ENCODE measurements at places on chromosomes 7 and 10. TPM values are rescaled to one million over a fixed set of nuclear protein-coding genes. Genes with fewer than 3 reads are reported as not detected.

The MYL10 gene
- polyA plus RNA-seq: not detected

The DEPP1 gene
- polyA plus RNA-seq: not detected

The STRIP2 gene
- polyA plus RNA-seq: not detected

GRCh38 chr10:13830385-13830784 is 243.6 kb downstream of the PRPF18 start:
- no peak for DNase-seq

- no peak for DNase-seq
Observed at GRCh38 chr7:120373174-120373573, 100.2 kb downstream of the KCND2 start.

GRCh38 chr10:76309741-76310587 is 878.5 kb downstream of the LRMDA start:
- DNase-seq: no peak

GRCh38 chr10:22252801-22253579 is 35.2 kb upstream of the EBLN1 start:
- DNase-seq: peak; percentile 59

DNA sequence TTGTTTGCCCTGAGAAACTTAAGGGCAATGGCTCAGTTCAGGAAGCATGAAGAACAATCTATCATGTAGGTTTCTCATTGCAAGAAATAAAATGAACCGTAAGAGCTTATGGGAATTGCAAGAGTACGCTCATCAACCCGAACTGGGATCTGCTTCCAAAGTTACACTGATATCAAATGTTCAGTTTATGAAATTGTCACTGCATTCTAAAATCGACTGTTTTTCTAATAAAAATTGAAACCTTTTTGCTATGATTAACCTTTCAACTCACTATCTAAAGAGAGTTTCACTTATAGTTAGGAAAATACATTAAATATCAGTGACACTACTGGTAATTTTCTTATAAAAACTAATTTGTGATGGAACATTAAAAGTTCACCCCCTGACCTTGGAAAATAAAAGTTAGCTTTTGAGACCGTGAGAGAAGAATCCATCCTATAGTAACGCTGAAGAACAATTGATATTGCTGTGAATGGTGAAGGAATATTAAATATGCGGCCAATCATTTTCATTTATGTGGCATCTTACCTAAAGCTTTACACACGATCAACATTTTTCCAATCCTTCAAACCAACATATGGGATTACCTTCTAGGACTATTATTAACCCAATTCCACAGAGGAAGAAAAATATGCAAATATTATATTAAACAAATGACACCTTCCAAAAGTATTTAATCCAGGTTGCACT is 2.2 kb downstream of the MEOX2 start:
- no peak for DNase-seq

GRCh38 chr7:22287412-22287811 is 69.5 kb downstream of the RAPGEF5 start:
- DNase-seq: no peak

DNA sequence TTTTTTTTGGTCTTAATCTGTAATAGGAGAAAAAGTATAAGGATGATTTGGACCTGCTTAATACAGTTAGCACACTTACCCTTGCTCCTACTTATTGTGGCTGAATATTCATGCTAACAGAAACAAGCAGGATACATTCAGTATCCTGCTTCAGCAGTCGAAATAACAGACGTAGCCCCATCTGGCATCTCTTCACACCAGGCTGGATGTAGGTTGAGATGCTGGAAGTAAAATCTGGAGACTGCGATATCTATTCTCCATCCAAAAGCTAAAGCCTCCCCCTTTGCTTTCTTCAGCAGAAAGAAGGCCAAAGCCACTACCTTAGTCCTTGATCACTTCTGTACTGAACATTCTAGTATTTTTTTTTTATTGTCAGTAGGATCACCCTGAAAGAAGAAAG is 537.4 kb downstream of the AUTS2 start:
- DNase-seq: no peak

DNA sequence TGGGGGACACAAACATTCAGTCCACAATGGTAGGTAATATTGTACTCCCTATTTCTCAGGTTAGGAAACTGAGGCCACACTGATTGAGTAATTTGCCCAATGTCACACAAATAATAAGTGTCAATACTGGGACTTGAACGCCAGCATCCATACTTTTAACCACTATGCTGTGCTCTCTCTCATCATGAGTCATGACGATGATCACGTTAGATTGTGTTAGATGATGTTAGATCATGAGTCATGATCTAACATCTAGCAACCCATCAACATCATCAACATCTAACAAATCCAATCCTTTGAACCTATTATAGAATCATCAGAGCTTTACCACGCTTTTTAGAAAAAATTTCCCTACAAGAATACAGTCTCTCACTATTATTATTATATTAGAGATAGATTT is 28.1 kb upstream of the HERPUD2 start:
- peak; percentile 41 for DNase-seq

GRCh38 chr7:100825751-100826513 is 1.4 kb downstream of the EPHB4 start:
- no peak for DNase-seq

GRCh38 chr10:35690534-35690933 is 48.4 kb upstream of the FZD8 start:
- DNase-seq: no peak
